ENCODE measurements at places on chromosomes 2 and 18.

DNA sequence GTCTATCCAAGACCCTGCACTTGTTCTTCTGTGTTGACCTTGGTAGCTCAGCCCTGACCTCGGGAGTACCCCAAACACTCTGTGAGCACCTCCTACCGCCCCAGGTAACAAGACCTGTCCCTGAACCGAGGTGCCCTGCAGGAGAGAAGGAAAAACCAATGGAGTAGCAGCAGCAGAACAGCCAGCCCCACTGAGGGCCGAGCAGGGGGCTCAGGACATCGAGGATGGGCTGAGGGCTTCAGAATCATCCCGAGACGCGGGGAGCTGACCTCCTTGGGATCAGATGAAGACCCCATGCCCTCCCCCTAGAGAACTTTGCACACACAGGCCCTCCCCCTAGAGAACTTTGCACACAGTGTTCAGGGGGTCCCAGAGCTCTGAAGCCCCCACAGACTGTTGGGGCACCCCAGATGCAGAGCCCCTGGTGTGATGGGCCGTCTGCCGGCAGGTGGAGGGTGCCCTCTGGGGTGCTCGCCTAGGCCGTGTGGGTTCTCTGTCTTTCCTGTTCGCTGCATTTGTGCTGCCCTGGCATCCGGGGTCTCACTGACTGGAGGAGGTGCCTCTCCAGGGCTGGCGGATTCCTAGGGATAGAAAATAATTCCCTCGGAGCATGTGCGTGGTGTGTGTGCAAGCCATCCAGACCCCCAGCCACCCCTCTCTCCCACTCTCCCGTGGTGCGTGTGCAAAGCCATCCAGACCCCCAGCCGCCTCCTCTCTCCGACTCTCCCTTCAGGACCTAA, 189.1 kb downstream of the TWIST2 start:
- no peak for DNase-seq

DNA sequence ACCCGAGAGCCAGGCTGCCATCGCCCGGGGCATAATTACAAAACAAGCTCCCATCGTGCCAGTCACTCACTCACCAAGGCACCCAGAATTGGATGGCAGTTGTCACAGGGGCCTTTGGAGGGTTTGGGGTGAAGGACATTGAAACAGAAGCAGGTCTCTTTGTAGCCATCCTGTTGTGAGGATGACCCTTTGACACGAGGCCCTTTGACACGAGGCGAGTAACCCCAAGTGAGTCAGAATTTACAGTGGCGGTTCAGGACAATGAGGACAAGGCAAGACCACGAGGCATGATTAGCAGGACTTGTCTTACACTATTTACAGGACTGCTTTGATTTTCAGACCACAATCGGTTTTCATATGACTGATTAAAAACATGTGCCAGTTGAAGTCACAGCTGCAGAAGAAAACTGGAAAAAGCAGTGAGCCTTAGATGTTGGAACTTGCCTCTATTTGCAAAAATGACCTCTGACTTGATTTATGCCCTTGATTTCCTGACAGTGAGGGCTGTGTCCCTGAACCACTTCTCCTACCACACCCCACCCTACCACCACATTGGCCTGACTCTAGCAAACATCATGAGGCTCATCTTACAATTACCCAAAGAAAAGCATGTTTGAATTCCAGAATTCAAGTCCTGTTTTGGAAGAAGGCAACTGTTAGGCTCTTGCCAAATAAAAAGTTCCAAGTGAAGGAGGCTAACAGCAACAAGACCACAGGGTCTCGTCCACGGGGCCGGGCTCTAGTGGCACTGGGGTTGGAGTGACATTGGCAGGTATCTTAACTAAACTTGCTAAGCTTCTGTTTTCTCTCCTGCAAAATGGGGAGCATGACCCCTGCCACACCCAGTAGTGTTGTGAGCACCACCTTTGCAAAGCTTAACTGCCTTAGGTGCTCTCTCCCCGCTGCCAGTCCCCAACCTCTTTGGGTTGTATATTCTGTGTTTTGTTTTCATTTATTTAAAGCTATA, 64.4 kb upstream of the FOSL2 start:
- DNase-seq, result no peak

DNA sequence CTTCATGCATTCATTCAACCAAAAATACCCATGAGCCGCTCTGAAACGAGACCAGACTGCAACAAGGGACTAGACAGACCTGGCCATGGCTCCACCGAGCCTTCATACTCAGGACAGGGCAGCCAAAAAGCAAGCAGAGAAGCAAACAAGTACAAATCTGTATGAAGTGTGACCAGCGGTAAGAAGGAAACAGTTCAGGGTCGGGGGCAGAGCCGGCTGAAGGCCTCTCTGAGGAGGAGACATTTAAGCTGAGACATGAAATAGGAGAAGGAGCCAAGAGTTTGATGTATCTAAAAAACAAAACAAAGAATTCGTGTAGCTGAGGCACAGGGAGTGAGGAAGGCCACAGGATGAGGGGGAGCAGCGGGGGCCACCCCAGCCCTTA, 21.3 kb upstream of the SLC66A3 start:
- no peak for DNase-seq

- no peak for DNase-seq
These were observed 183.6 kb downstream of the SMAD7 start for GRCh38 chr18:48767090-48767690.

GRCh38 chr2:130287656-130288026, 55.1 kb upstream of the IMP4 start:
- no peak for DNase-seq

DNA sequence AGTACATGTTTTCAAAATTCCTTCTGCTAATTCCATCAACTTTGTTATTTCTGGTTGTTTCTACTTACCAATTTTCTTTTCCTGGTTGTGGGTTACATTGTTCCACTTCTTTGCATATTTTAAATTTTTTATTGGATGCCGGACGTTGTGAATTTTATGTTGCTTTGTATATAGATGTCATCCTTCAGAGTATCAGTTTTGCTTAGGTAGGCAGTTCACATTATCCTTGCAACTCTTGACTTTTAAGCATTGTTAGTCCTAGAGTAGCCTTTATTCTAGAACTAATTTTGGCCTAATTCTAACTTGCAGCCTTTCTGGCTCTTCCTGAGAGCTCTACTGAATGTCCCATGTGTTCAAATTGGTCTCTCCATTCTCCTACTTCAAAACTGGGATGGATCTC, 228.7 kb upstream of the MC4R start:
- no peak for DNase-seq

DNA sequence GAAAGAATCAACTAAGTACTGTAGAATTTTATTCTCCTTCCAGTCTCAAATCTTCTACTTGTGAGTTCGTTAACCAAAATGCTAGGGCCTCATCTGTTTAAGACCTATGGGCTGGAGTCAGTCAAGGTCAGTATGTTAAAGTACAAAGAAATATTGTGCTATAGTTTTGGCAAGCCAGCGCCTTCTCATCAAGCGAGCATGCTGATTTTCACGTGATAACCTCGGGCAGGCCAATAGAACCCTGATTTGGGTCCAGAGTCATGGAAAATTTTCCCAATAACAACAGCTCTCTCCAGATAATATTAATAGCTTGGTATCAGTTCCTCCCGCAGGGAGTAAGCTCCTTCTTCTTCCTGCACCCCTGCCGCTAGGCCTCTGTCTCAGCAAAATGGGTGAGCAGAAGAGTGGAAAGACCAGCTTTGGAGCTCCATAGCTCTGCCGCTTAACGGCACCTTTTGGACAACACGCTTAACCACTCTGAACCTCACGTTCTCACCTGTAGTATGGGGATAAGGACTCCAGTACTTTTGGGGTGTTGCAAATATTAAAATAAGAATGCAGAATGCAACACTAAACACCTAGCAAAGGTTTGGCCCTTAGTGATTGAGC, 11.7 kb downstream of the CABLES1 start:
- no peak for DNase-seq

GRCh38 chr2:75647771-75648170, 1.2 kb downstream of the MRPL19 start:
- no peak for DNase-seq

DNA sequence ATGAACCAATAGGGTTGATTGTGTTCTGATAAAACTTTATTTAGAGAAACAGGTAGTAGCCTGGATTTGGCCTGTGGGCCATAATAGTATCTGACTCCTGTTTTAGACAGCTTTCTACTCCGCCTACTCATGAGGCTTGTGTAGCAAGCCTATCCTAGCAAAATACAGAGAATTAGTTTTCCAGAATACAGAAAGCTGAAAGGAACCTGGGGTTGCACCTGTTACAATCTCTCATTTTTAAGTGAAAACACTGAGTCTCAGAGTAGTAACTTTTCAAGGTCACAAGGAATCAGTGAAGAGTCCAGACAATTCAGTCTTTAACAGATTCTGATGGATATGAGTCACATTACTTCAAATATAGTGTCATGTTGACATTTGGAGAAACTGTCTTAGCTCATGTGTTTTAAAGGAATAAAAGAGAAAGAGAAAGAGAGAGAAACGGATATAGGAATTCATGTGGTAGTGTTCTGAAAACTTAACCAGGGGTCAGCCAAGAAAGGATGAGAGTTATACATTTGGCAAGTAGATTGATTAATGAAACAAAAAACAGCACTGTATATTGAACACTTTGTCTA, 17.0 kb downstream of the ARHGAP28 start:
- DNase-seq, result no peak

- no peak for DNase-seq
These were observed 15.5 kb upstream of the METTL21A start for GRCh38 chr2:207640661-207641060.

DNA sequence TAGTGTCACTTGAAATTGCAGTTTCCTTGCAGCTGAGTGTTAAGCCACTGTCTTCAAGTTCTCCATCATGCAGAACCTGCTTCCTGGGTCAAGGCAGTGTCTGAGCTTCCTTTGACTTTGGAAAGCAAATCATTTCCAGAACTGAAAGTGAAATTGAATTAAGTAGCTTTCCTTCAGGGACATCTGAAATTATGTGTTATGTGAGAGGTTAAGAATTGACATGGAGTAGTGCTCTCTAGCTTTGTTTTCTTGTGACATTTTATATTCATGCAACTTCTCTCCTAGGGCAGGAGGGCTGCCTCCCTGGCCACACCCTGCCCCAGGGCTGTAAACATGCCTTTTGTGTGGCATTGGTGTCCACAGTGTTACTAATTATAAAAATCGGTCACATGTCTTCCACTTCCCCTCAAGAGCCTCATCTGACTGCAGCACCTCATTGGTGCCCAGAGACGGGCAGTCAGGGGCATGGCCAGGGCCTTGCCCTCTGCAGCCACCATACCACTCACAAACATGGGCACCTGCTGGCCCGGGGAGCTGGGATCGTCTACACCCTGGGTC, 14.4 kb downstream of the RAB12 start:
- no peak for DNase-seq

DNA sequence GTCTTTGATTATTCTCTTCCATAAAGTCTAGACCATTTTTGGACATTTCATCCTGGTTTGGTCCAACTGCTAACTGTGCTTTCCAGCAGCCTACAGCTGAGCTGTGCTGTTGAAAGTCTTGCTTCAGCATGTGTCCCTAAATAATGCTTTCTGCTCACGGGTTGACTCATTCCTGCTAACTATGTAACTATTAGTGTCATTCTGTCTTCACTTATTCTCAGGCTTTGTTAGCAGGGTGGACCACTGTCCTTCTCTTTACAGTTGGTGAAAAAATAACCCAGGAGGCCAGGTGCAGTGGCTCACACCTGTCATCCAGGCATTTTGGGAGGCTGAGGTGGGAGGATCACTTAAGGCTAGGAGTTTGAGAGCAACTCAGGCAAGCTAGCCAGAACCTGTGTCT, 8.9 kb downstream of the ADAM23 start:
- DNase-seq, result no peak

DNA sequence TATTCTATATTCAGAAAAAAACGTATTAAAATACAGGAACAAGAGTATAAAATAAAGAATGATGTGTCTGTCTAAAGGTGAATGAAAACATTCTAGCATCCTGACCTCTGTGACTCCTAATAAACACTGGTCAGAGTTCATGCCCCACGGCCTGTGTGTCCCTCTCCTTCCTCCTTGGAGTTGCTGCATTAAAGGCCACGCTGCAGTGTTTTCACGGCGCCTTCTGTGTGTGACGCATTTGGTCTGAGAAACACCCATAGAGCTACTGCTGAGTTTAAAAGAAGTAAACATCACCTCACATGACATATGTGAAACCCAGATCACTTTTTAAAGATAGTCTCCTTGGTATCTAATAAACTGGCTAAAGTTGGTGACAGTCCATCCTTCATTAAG, 90.5 kb downstream of the ITGB1BP1 start:
- no peak for DNase-seq

- DNase-seq, result no peak
These were observed 84.4 kb downstream of the TGOLN2 start for GRCh38 chr2:85243101-85244072.

Data from osteocyte (in vitro differentiated cells).